Activated T-helper 1 cell treated with anti-CD3 and anti-CD28 coated beads, Interleukin-2, amount 50 U/mL, for 16 hours (primary cell): ENCODE measurements at places on chromosomes 3 and 15.

- DNase-seq = no peak
These were observed 103.3 kb upstream of the SLC6A6 start for GRCh38 chr3:14298991-14299555.

GRCh38 chr3:4981665-4982494, 2.6 kb downstream of the BHLHE40 start:
- no peak for DNase-seq

- no peak for DNase-seq
These were observed 911.6 kb upstream of the ARPP21 start for GRCh38 chr3:34727700-34728099.

GRCh38 chr3:114608293-114608692, 314.5 kb downstream of the TIGIT start:
- DNase-seq = no peak

DNA sequence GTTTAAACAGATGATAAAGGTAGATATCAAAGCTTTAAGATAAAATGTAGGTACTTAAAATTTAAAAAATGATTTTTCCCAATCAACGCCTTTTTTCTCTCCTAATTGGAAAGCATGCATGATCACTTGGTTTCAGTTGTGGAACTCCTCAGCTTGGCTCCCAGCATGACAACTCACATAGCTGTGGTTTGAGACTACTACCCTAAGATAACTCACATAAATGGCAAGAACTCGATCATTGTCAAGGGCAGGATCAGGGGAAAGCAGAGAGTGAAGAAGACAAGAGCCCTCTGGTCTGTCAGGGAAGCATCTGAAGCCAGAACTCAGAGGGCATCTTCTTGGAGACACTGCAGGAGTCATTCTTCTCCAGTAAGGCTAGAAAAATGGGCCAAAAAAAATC, 516.7 kb downstream of the NTRK3 start:
- no peak for DNase-seq

- DNase-seq = no peak
These were observed 12.8 kb downstream of the KBTBD13 start for GRCh38 chr15:65089206-65089824.

DNA sequence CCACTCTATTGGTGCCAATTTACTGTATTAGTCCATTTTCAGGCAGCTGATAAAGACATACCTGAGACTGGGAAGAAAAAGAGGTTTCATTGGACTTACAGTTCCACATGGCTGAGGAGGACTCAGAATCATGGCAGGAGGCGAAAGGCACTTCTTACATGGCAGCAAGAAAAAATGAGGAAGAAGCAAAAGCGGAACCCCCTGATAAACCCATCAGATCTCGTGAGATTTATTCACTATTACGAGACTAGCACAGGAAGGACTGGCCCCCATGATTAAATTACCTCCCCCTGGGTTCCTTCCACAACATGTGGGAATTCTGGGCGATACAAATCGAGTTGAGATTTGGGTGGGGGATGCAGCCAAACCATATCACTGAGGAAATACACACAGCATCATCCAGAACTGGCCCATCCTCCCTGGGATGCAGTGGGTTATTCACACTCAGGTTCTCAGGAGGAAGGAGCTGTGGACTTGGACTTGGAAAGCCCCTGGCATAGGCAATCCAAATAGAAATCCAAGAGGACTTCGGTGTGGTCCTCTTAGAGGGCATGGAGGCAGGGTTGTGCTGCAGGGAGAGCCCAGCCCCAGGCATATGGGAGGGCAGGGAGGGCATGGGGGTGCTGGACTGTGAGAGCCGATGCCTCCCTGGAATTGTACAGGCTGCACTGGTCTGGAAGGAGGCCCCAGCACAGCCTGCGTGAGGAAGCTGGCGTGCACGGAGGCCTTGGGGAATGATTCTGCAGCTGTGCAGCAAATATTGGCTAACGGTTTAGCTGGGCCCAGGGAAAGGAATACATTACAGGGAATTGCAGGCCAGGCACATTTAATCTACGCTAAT, 62.9 kb downstream of the EFCAB12 start:
- no peak for DNase-seq

- DNase-seq = no peak
These were observed 59.7 kb upstream of the MAGI1 start for GRCh38 chr3:66098436-66098835.

GRCh38 chr3:121747976-121748375, 1.6 kb downstream of the GOLGB1 start:
- DNase-seq = no peak

DNA sequence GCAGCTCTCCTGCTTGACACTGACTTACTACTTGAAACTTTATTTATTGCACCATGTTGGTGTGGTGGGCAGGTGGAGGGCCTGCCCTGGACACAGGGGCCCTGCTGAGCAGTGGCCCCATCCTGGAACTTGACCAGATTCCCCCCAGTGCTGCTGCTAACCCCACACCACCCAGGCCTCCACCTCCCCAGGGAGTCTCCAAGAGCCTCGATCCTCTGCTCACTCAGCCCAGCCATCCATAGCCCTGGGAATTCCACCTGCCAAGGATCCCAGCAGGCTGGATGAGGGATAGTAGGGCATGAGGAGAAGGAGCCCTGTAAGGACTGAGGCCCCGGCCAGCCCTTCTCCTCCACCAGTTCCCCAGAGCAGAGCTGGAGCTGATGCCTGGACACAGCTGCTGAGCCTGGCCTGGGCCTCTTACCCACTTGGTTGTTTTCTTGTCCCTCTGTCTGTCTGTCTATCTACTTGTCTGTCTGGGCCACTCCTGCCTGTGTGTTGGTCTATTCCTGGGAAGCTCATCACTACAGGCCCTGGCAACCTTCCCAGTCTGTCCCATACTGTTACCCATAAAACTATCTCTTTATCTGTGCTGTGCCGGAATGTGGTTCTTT, 2.8 kb downstream of the CHAC1 start:
- DNase-seq = no peak
